ENCODE measurements at places on chromosomes 5 and 9.

- no peak for DNase-seq
Observed at GRCh38 chr9:26013199-26013598, 335.0 kb upstream of the TUSC1 start.

- no peak for DNase-seq
Observed at GRCh38 chr5:160289356-160289651, 23.1 kb downstream of the CCNJL start.

- DNase-seq, result peak; percentile 11
Observed at GRCh38 chr5:179870403-179870903, 11.8 kb upstream of the MRNIP start.

- no peak for DNase-seq
Observed at GRCh38 chr5:122532035-122532434, 220.0 kb downstream of the SNCAIP start.

- DNase-seq, result no peak
Observed at GRCh38 chr9:135818718-135819475, 88.4 kb downstream of the CAMSAP1 start.

GRCh38 chr5:174273325-174273724 is 227.8 kb downstream of the NSG2 start:
- no peak for DNase-seq

- no peak for DNase-seq
Observed at GRCh38 chr9:5587024-5587423, 41.9 kb upstream of the RIC1 start.

DNA sequence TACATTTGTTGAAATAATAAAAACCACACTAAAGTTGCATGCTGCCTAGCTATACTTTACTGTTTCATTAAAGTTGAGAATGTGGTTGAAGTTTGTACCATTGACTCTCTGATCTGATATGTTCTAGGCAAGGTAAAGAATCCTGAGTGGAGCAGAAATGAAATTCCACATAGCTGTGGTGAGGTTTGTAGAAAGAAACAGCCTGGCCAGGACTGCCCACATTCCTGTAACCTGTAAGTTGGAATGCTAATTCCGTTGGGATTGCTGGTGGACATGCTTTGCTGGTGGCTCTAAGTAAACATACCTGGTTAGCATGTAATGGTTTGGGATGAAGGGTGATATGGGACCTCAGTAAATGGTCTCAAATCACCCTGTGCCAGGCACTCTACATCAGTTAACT is 16.8 kb downstream of the NFX1 start:
- DNase-seq, result no peak

DNA sequence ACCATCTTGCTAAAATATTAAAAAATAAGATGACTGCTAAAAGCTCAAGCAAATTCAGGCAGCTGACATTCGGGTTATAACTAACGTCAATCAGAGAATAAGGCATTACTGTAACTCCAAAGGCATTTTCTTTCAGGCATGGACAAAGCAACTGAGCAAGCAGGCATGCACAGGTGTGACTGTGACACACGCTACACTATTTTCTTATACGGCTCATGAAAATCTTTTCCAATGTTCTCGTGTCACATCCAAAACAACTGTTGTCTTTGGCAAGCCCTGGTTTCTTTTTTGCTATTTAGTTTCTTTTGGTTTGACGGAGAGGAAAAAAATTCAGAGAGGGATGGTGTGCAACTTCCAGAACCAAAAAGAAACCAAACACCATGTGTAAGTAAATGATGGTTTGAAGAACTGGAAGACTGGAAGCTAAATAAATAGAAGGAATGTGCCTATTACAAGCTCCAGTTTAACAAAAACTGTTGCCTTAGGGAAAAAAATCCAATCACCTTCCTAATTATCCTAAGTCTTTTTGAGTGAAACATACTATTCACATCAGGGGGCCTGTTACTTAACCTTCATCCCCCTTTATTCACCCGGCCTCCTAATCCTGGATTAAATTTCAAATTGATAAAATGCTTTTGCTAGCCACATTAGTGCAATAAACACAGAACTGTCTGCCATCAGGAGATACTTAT is 277.6 kb downstream of the PSAT1 start:
- no peak for DNase-seq

DNA sequence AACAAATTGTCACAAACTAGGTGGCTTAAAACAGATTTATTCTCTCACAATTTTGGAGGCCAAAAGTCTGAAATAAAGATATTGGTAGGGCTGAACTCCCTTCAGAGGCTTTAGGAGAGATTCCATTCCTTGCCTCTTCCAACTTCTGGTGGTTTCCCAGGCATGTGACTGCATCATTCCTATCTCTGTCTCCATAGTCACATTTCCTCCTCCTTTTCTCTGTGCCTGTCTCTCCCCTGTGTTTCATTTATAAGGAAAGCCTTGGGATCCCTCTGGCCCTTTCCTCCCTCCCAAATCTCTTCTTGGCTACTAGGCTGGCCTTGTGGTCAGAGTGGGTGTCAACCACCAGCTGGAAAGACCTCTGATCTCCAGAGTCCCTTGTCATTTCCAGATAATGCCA is 78.2 kb downstream of the SNX18 start:
- DNase-seq, result no peak

DNA sequence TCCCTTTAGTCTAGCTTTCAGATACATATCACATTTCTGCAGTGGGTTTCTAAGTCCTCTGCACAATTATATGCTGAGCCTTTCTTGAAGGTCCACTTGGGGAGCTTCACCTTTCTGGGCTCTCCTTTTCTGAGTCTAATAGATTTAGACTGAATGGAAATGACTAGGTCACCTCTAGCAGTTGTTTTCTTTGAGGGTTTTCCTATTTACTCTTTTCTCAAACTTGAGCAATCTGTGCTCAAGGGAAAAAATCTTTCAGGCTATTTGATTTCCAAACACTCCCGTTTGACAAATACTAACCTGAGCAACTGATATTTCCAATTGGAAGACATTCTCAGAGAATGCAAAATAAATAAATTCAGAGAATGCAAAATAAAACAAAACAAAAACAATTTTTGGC is 39.0 kb downstream of the ISOC1 start:
- no peak for DNase-seq

GRCh38 chr9:5971740-5972139 is 43.7 kb downstream of the RANBP6 start:
- DNase-seq, result no peak

- DNase-seq, result no peak
Observed at GRCh38 chr5:35538198-35538931, 79.3 kb upstream of the SPEF2 start.

GRCh38 chr5:14185326-14186058 is 42.4 kb downstream of the TRIO start:
- no peak for DNase-seq

GRCh38 chr5:150067405-150067960 is 18.9 kb downstream of the CSF1R start:
- DNase-seq, result no peak

DNA sequence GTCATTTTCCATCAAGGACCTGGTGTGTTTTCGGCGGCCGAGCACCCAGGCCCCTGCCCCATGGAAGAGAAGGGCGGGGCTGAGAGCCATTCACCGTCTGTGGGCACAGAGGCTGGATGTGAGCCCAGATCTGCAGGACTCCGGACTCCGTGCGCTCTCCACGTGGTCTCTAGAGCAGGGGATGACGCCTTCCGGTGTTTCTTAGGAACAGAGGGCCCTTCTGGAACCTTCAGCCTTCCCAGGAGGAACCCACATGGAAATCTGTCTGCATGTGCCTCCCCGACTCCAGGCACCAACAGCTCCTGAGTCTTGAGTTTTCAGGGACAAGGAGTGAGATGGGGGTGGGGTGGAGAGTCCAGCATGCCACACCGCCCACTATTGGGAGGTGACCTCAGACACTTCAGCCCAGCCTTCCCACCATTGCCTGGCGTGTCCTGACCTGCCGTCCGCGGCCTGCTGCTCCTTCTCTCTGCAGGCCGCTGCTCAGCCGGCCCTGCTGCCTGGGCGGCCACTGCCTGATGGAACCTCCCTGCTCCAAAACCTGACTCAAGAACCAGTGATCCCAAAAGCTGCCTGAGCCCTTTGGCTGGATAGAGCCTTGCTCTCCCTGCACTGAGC is 2.4 kb upstream of the RXRA start:
- DNase-seq, result no peak

GRCh38 chr5:16067415-16067814 is 112.2 kb downstream of the MARCHF11 start:
- DNase-seq, result no peak

GRCh38 chr5:1730487-1730847 is 69.2 kb downstream of the MRPL36 start:
- no peak for DNase-seq

DNA sequence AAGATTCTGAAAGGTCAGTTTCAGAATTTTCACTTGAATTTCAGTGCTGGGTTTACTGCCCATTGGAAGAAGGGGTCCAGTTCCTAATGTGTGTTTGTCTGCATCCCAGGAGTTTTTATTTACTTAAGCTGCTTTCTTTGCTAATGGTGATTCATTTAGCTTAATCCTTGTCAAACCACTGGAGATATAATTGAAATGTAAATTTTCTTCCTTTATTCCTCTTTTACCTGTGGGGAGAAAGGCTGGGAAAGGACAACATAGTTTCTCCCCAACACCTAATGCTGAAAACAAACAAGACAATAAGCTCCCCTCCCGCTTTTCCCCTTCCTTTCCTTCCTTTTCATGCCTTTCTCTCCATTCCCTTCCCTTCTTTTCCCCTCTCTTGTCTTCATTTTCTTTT is 185.8 kb downstream of the KCTD16 start:
- DNase-seq, result no peak

DNA sequence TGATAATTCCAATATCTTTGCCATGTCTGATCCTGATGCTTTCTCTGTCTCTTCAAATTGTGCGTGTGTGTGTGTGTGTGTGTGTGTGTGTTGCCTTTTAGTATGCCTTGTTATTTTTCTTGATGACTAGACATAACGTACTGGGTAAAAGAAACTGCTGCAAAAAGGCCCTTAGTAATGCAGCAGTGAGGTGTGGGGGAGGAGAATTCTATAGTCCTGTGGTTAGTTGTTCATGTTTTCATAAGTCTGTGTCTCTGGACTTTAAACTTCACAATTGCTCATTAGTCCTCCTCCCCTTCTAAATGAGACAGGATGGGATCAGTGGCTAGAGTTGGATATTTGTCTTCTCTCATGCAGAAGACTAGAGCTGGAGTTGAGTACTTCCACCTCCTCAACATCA is 346.2 kb upstream of the IRX1 start:
- DNase-seq, result no peak

DNA sequence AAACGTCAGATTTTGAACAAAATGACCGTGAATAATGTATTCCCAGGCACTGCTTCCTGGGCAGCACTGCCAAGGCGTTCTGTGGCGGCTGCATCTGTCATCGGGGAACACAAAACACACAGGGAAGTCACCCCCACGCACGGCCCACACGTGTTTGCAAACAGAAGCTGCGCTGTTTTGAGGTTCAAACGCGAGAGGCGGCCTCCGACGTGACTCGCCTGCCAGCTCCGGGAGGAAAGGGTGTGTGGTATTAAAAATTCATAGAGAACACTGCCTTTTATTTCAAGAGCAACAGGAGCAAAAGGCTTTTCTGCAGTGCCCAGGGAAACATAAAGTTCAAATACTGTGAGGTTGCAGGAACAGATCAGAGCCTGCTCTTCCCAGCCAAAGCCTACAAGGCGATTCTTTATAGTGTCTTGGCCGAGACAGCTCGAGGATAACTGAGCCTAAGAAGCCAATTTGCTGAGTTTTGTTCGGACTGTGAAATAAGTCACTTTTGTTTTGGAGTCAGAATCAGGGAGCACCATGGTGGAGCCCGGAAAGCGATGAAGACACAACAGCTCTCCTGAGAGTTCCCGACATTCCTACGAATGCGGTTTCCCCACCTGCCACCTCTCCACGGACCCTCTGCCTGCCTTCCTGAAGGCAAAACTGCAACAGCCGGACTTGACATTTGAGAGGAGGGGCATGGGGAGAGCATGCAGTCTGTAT is 115.3 kb upstream of the IRX2 start:
- no peak for DNase-seq

DNA sequence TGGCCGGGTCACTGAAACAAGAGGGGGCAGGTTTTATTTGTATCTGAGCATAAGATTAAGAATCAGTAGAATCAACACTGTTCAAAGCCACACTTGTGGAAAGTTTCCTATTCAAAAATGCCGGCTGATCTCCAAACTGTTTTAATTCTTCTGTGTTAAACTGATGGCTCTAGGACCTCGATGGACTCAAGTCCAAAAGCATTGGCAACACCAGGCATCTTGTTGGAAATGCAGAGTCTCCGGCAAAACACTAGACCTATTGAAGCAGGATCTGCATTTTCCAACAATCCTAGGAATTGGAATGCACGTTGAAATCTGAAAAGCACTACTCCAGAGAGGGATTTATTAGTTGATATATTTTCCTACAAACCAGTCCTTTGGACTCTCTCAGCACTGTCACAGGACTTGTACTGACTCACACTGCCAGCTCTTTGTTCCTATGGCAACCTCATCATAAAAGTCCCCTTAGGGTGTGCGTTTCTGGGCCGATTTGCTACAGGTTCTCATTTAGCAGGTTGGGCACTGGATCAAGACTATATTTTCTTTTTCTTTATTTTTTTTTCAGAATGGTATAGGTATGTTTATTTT is 48.1 kb upstream of the PCA3 start:
- DNase-seq, result no peak
